ENCODE measurements at places on chromosomes 3 and 15.

GRCh38 chr3:196207833-196208607, 3.2 kb downstream of the ZDHHC19 start:
- DNase-seq: peak; percentile 67

DNA sequence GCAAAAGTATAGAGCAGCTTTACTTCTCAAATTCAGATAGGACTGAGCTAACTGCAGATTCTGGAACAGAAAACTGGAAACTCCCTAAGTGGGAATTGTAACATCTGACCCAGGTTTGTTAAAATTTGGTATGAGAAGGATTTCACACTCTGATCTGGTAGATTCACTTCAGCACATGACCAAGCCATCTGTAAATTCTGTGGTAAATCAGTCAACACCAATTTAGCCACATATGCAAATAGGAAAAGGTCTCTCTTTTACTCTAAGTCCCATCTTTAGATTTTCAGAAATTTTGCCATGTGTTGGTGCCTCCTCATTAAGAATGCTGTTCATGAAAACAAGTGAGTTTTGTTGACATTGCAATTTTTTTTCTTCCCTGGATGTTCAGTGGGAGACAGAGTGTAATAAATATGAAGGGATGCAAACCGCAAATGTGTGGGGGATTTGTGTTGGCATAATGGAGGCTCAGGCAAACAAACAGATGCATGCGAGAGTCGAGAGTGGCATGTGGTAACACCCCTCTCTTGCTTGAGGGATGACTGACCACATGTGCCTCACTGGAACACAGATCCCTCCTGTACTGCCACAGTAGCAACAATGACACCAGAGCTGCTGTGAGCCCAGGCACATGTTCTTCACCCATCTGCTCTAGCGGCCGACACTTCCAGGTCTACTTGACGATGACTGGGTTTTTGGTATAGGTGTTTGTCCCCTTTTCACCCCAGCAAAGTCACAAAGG, 146.6 kb downstream of the FEZF2 start:
- DNase-seq: no peak

GRCh38 chr3:127679534-127680145, 6.9 kb downstream of the ABTB1 start:
- no peak for DNase-seq

- DNase-seq: no peak
Measured at GRCh38 chr15:63928185-63928842, 94.6 kb upstream of the HERC1 start.

DNA sequence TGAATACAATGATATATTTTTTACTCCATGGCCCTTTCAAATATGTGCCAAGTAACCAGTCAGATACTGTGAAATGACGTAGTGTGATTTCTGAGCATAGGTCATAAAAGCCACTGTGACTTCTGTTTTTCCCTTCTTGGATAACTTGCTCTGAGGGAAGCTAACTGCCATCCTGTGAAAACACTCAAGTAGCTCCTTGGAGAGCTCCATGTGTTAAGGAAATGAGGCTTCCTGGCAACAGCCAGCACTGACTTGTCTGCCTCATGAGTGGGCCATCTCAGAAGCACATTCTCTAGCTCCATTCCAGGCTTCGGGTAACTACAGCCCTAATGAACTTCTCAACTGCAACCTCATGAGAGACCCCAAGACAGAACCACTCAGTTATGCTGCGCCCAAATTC, 9.5 kb upstream of the CCDC80 start:
- no peak for DNase-seq

GRCh38 chr3:54630101-54630623, 297.7 kb downstream of the LRTM1 start:
- no peak for DNase-seq

- no peak for DNase-seq
Measured at GRCh38 chr3:104281713-104282112, 1085.0 kb upstream of the ALCAM start.

- DNase-seq: no peak
Measured at GRCh38 chr3:159786489-159787177, 202.0 kb upstream of the IL12A start.

GRCh38 chr3:168162172-168162571, 66.4 kb upstream of the GOLIM4 start:
- no peak for DNase-seq

GRCh38 chr3:47404955-47405790, 24.4 kb downstream of the PTPN23 start:
- no peak for DNase-seq

DNA sequence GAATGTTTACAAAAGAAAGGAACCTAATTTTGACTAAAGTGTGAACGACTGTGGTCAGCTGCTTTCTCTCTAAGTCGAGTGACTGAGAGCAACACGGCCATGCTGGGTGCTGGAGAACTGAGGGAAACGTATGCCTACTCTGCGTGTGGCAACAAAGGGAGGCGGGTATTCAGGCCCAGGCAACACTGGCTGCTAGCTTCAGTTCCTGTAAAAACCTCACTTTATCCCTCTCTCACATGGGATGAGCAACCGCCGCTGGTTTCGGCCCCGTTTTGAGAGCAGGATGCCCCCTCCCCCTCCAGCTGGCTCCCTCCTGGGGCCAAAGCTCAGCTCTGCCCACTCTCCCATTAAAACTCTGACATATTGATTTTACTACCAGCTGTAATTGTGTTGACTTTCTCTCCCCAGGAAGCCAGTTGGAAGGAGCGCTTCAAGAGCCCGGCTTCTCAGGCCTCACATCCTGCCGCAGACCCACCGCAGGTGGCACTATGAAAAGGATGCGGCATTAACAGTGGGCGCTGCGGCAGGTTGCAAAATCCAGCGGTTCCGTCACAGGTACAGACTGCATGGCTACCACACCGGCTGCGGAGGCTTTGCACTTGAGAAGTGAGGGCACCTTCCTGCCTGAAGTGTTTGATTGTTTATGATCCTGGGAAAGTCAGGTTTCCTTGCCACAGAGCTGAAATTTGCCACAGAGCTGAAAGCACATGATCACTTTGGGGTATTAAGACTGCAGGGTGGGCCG, 12.7 kb downstream of the PLXND1 start:
- DNase-seq: peak; percentile 75

- DNase-seq: no peak
Measured at GRCh38 chr3:157086060-157086750, 73.7 kb downstream of the CCNL1 start.

- no peak for DNase-seq
Measured at GRCh38 chr3:124373524-124373923, 356.7 kb upstream of the UMPS start.

DNA sequence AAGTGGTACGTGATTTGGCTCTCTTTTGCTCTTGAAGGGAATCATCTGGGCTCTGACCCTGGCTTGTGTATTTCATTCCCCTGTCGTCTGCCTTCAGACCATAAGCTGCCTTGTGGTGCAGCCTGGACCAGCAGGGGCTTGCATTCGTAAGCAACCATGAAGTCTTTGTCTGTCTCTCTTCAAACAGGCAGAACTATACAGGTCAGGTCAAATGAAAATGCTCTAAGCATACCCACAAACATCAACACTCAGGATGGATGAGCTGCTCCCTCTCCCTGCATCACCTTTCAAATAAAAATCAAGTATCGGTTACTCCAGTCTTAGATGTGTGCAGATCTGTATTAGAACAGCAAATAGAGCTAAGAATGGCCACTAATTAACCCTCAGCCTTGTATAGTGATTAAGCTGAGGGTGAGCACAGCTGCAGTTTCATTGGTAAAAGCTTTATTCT, 268.6 kb upstream of the UBE2E1 start:
- no peak for DNase-seq

DNA sequence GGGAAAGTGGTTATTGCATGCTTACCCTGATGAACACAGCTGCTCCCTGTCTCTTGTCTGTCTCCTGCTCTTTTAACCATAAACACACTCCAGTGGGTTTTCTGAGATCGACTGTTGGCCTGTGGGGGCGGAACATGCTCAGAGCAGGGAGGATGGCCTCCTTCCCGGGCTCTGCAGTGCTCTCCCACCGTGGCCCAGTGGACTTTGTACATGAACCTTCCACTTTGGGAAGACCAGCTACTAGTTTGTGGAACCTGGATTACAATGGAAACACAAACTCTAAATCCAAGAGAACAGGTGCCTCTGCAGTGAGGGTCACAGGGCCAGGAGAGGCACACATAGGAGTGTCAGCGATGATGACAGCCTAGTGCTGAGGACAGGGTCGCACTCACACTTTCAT, 56.5 kb downstream of the KLF13 start:
- DNase-seq: peak; percentile 20

- DNase-seq: no peak
Measured at GRCh38 chr15:33032053-33032452, 162.5 kb downstream of the FMN1 start.

GRCh38 chr3:115108614-115109013, 38.5 kb downstream of the ZBTB20 start:
- DNase-seq: no peak

- DNase-seq: no peak
Measured at GRCh38 chr15:86796521-86796920, 716.9 kb downstream of the AGBL1 start.

DNA sequence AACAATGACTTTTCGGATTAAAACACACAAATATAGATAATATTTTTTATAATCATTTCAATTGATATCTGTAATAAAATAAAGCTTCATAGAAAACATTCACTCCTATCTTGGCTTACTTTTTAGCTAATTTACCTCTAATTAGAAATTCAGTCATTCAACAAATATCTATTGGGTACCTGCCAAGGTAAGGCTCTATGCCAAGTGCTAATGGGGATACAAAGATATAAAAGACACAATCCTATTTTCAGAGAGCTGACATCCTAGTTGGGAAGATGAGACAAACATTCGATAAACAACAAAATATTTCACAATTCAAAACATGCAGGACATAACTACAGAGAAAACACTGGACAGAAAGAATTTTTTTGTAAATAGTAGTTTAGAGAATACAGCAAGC, 63.3 kb downstream of the ULK4 start:
- no peak for DNase-seq

DNA sequence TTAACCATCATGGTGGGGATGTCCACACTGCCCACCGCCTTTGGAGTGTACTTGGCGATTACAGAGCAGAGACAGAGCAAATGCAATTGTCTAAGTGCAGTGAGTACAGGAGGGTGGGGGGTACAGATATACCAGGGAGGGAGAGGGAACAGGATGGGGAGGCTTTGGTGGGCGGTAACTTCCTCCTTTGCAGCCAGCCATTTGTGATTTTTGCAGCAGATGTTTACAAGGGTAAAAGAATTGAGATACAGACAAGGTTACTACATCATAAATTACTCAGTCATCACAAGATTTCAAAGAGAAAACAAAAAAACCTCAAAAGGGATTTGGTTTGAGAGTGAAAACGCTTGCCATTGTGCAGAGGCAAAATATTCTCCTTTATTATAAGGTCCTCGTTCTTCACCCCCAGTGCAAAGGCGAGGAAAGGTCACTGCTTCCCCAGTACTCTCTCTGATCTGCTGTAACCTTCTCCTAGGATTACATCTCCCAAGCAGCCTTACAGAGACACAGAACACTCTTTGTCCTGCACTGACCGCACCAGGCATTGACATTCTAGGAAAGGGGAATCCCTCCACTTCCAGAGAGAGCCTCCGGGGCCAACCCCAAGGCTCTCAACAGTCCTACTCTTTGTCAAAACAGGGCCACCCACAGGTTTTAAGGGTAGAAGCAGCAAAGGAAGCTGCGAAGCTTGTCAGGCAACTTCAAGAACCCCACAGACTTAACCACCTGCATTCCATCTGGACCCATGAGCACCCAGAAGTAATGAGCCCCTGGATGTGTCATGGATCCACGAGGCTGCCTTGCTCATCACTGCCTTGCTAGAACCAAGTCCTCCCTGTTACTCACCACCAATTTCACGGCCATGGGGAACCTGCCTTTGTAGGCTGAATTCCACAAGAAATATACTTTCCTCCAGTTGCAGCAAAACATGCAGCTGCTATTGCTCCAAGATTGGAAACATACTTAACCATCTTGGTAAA, 117.3 kb downstream of the ADAMTS17 start:
- no peak for DNase-seq

DNA sequence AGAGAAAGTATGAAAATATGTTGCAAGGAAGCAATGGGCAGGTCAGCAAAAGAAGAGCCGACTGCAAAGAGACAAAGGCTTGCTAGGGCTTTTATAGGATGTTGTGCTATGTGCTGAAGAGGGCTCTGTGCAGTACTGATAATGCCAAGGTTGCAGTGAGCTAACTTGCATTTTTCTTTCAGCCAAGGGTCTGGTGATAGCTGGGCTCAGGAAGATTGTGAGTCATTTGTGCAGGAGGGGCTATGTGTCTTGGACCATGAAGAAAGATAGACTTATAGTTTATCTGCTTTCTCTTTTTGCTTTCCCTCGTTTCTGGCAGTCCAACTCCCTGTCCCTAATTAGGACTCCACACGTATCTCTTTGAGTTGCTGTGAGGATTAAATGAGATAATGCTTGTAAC, 64.5 kb upstream of the LRIG1 start:
- DNase-seq: no peak

GRCh38 chr3:55782351-55782750, 295.2 kb upstream of the WNT5A start:
- DNase-seq: no peak

- DNase-seq: no peak
Measured at GRCh38 chr3:43765521-43765971, 74.8 kb downstream of the ABHD5 start.

DNA sequence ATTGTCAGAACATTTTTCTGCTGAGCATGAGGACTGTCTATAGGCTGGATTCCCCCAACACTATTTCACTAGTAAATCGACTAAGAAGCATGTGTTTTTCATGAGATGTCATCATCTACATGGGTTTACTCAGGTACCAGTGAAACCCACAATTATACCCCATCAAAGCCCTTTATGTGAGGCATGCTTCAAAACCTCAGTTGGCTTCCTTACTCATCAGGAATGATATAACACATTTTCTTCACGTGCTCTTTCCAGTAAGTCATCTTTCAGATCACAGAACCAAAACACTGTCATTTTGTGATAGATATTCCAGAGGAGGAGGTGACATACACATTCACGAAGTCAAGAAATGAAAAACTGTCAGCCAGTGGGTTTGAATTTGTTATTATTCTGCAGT, 116.5 kb downstream of the ANO10 start:
- no peak for DNase-seq

- DNase-seq: no peak
Measured at GRCh38 chr3:151452841-151453240, 8.0 kb downstream of the IGSF10 start.

- no peak for DNase-seq
Measured at GRCh38 chr3:16801698-16802097, 83.1 kb upstream of the PLCL2 start.

GRCh38 chr3:38610934-38611333, 38.6 kb downstream of the SCN5A start:
- no peak for DNase-seq

DNA sequence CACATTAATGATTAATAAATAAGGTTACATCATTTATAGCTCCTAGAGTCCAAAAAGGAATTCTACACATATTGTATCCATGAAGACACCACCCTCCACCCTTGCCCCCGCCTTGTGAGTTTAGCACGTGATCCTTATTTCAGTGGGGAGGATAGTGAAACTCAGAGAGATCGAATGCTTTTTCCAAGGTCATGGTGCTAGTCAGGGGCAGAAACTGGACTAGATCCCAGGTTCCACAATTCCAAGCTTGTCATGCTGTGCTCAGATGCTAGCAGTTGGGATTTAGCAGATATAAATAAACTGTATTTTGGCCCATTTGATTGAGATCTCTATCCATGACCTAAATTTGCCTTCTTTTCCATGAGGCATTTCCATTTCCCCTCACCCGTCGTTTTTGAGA, 227.4 kb upstream of the THRB start:
- DNase-seq: no peak

Data from activated T-cell treated with anti-CD3 and anti-CD28 coated beads, Interleukin-2, amount 50 U/mL, for 24 hours (primary cell).